ENCODE measurements at places on chromosomes 16 and 17.
A peak's percentile ranks its signal among the peaks of the same experiment; 100 is the strongest.

GRCh38 chr17:40922239-40922638 lies 15.2 kb downstream of the KRT23 start:
- peak; percentile 6 for DNase-seq
- no peaks in the 10 kb centered on the region for H3K36me3 ChIP-seq
- H3K27ac ChIP-seq, result no peak overlapping the region
- H3K4me3 ChIP-seq, result no peak overlapping the region
- H3K27me3 ChIP-seq, result no peaks in the 10 kb centered on the region

GRCh38 chr17:65685110-65685509 lies 123.7 kb upstream of the AXIN2 start:
- H3K27ac ChIP-seq, result no peak overlapping the region
- H3K4me1 ChIP-seq, result no peaks in the 10 kb centered on the region
- H3K36me3 ChIP-seq, result no peaks in the 10 kb centered on the region
- no peak for DNase-seq
- H3K4me3 ChIP-seq, result no peak overlapping the region
- H3K27me3 ChIP-seq, result no peaks in the 10 kb centered on the region

DNA sequence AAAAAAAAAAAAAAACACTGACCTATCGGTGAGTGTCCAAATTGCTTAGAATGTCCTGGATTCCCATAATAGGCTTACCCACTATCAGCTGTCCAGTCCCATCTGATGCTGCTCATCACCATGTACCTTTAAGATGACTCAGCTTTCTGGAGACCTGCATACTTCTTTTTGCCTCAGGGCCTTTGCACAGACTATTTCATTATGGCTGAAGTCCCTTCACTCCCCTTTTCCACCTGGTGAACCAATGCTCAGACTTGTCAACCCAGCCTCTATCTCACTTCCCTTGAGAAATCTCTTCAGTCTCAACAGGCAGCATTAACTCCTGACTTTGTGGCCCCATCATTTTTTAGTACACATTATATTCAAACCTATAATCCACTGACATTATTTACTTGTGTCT lies 29.7 kb upstream of the NUDT7 start:
- no peaks in the 10 kb centered on the region for H3K36me3 ChIP-seq
- no peak for DNase-seq
- H3K27me3 ChIP-seq, result no peaks in the 10 kb centered on the region

DNA sequence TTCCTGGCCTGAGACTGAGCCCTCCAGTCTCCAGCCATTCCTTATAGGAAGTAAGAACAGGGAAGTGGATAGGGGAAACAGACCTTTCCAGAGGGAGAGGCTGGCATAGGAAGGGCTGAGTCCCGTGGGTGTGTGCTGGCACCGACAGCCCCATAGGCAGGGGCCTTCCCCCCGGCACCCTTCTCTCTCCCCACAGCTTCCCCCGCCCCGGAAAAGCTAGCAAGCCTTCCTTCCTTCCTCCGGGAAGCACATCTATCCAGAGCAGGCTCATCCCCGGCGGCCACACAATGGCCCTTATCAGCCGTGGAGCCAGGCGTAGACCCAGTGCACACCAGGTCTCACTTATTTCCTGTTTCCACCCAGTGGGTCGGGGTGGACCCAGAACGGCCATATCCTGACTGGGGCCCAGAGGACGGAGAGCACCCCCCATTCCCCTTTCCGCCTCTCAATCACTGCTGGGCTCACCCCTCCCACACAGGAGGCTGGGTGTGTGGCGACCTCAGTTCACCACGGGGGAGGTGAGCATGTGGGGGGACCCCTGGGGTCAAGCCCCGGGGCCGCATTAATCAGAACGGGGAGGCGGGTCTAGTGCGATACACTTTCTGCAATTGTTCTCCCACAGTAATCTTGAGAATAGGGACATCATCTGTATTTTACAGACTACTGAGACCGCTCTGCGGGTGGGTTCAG lies 950 bp upstream of the MYO1C start:
- no peak overlapping the region for H3K4me3 ChIP-seq
- peaks cover 9% of the 10 kb centered on the region for H3K36me3 ChIP-seq
- H3K27me3 ChIP-seq, result no peaks in the 10 kb centered on the region
- no peak overlapping the region for H3K27ac ChIP-seq

GRCh38 chr17:22512506-22512905 lies 820.2 kb downstream of the KCNJ18 start:
- no peak for DNase-seq
- no peak overlapping the region for H3K4me3 ChIP-seq
- no peaks in the 10 kb centered on the region for H3K27me3 ChIP-seq
- no peaks in the 10 kb centered on the region for H3K36me3 ChIP-seq

DNA sequence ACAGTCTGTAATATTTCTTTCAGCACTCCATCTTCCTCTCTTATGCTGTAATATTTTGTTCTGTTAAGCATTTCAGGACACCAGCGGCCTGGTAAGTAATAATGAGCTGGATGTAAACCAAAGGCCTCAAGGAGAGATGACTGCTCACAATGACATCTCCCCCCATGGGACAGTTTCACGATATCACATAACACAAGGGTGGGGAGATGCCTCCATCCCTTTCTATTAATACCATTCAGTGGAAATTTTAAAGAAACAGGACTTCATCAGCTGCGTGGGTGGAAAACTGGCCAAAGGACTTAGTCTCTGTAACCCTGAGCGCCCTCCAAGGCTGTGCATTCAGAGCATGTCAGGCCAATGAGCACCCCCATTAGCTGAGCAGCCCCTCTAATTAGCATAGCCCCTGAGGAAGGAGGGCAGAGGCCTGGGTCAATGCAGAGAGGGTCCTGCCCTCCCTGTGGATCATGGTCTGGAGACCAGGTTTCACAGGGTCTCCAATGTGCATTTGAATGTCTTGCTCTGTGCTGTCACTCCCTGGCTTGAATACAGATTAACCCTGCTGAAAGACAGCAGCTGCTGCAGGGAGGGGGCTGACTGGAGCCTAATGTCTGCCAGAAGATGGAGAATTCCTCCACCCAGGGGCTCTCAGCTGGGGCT lies 156.4 kb downstream of the HS3ST2 start:
- H3K36me3 ChIP-seq, result no peaks in the 10 kb centered on the region
- no peak overlapping the region for H3K4me3 ChIP-seq
- no peaks in the 10 kb centered on the region for H3K27me3 ChIP-seq
- no peak for DNase-seq
- H3K4me1 ChIP-seq, result no peaks in the 10 kb centered on the region

GRCh38 chr17:40306395-40306794 lies 2.6 kb upstream of the RARA start:
- no peaks in the 10 kb centered on the region for H3K36me3 ChIP-seq
- H3K27ac ChIP-seq, result peak overlapping the region; percentile 41
- no peak for DNase-seq
- H3K4me3 ChIP-seq, result no peak overlapping the region

GRCh38 chr17:32755045-32755805 lies 121.7 kb downstream of the MYO1D start:
- peaks cover 3% of the 10 kb centered on the region for H3K36me3 ChIP-seq
- DNase-seq, result no peak
- no peaks in the 10 kb centered on the region for H3K4me1 ChIP-seq
- H3K27ac ChIP-seq, result no peak overlapping the region

GRCh38 chr16:79348521-79349306 lies 251.8 kb downstream of the MAF start:
- no peak overlapping the region for H3K27ac ChIP-seq
- no peak overlapping the region for H3K4me3 ChIP-seq
- no peaks in the 10 kb centered on the region for H3K4me1 ChIP-seq

GRCh38 chr16:75965504-75966374 lies 239.4 kb upstream of the CPHXL start:
- no peaks in the 10 kb centered on the region for H3K27me3 ChIP-seq
- no peak overlapping the region for H3K27ac ChIP-seq
- no peaks in the 10 kb centered on the region for H3K36me3 ChIP-seq
- no peaks in the 10 kb centered on the region for H3K4me1 ChIP-seq
- no peak overlapping the region for H3K4me3 ChIP-seq

GRCh38 chr16:85984231-85984880 lies 85.4 kb downstream of the IRF8 start:
- H3K4me3 ChIP-seq, result no peak overlapping the region
- H3K27me3 ChIP-seq, result no peaks in the 10 kb centered on the region
- DNase-seq, result no peak
- H3K4me1 ChIP-seq, result no peaks in the 10 kb centered on the region

DNA sequence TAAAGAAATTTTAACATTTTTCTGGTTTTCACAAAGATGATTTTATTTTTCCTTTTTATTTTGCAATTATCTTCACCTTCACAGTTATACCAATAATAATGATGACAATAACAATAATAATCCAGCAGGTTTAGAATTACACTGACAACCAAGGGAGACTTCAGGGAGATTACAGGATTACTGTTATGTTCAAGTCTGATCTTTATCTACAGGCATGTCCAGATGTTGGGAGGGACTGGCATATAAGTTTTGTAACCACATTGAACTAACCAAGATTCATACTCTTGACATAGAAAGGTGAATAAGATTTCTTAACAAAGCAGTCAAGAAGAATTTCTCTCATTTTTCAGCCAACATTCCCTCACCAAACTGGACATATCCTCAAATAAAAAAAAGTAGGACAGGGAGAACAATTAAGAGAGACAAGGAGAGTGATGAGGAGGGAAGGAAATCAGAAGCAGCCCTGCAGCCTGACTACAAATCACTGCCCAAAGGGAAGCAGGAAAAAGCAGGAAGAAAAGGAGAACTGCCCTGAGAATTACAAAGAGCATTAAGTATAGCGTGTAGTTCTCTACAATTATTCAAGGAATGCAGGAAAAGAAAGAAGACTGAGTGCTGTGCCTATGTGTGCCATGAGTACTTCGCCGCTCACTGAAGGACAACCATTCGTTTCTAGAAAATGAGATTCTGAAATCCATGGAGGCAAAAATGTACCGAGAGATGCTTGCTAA lies 155.7 kb upstream of the C17orf78 start:
- no peaks in the 10 kb centered on the region for H3K27me3 ChIP-seq
- H3K4me1 ChIP-seq, result no peaks in the 10 kb centered on the region
- no peak overlapping the region for H3K4me3 ChIP-seq
- H3K27ac ChIP-seq, result no peak overlapping the region
- DNase-seq, result no peak
- no peaks in the 10 kb centered on the region for H3K36me3 ChIP-seq

- no peak overlapping the region for H3K4me3 ChIP-seq
- H3K4me1 ChIP-seq, result peaks cover 59% of the 10 kb centered on the region
- H3K27me3 ChIP-seq, result no peaks in the 10 kb centered on the region
- DNase-seq, result no peak
- H3K27ac ChIP-seq, result peak overlapping the region; percentile 64
Measured at GRCh38 chr17:59783221-59784047, 76.0 kb downstream of the VMP1 start.

DNA sequence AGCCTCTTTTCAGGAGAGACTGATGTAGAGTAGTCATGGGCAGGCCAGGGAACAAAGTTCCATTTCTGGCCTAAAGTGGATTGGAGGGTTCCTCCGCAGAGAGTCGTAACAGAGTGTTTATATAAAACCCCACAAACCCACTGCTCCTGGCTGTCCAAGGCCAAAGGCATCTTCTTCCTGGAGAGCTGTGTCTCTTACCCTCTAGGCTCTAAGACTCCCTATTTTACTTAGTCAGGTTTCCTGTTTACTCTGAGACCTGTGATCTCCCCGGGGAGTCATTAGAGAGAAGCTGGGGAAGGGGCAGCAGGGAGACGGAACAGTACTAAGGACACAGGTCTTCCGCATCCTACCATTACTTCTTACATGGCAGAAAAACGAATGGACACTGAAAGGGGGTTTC lies 69.5 kb downstream of the HIC1 start:
- no peak overlapping the region for H3K4me3 ChIP-seq
- no peaks in the 10 kb centered on the region for H3K36me3 ChIP-seq
- DNase-seq, result no peak

GRCh38 chr17:45848868-45849535 lies 4.3 kb downstream of the SPPL2C start:
- no peak overlapping the region for H3K27ac ChIP-seq
- no peak for DNase-seq
- H3K36me3 ChIP-seq, result no peaks in the 10 kb centered on the region
- H3K27me3 ChIP-seq, result no peaks in the 10 kb centered on the region

DNA sequence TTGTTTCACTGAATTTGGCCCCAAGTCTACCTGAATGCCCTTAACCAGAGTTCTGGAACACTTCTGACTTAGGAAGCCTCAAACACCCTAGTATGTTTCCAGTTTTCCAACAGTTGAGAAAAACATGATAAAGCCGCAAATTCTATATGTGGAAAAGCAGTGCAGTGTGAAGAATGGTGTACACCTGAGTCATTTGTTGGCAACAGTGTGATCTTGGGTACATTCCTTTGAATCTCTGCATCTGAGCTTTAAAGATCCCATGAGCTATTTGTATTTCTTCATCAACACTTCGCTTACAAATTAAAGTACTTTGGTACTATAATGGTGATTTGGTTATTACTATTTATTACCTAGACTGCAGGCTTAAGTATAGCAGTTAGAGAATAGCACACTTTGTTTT lies 93.6 kb upstream of the TBX2 start:
- no peak overlapping the region for H3K4me3 ChIP-seq
- no peaks in the 10 kb centered on the region for H3K36me3 ChIP-seq
- no peak overlapping the region for H3K27ac ChIP-seq
- no peak for DNase-seq
- peaks cover 9% of the 10 kb centered on the region for H3K4me1 ChIP-seq

- no peak for DNase-seq
- H3K36me3 ChIP-seq, result no peaks in the 10 kb centered on the region
- no peak overlapping the region for H3K27ac ChIP-seq
- H3K27me3 ChIP-seq, result no peaks in the 10 kb centered on the region
- H3K4me3 ChIP-seq, result no peak overlapping the region
Measured at GRCh38 chr16:78249832-78250231, 150.4 kb downstream of the WWOX start.

- H3K4me3 ChIP-seq, result no peak overlapping the region
- no peak for DNase-seq
- no peaks in the 10 kb centered on the region for H3K27me3 ChIP-seq
- H3K27ac ChIP-seq, result no peak overlapping the region
Measured at GRCh38 chr17:57881143-57881542, 31.3 kb upstream of the MRPS23 start.

DNA sequence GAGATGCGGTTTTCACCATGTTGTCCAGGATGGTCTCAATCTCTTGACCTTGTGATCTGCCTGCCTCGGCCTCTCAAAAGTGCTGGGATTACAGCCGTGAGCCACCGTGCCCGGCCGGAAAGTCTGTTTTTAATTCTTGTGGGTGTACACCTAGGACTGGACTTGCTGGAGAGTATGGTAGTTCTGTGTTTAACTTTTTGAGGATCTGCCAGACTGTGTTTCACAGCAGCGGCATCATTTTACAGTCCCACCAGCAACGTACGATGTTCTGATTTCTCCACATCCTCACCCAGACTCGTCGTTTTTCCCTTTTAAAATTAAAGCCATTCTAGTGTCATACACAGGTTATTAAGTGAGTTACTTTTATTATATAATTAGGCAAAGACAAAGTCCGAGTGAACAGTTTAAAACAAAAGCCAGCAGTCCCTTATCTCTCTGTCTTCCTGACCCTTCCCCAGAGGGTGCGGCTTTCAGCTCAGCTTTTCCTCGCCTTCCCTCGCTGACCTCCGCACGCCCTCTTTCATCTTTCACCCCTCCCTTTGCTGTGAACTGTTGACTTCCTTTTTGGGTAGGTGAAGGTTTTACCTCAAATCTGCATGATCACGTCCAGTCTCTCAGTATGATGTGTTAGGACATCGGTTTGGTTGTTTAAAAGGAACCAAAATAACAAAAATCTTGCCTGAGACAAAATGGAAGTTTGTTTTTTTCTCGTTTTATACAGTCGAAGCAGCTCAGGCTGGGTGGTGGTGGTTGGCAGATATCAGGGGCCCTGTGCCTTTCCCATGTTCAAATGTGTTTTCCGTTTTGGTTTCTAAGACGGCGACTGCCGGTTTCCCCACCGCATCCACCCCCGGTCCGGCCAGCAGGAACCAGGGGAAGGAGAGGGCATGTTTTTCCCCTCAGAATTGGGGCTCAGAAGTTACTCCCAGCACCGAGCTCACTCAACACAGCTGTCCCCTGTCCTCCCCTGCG lies 18.0 kb downstream of the FAM234A start:
- no peak for DNase-seq
- no peak overlapping the region for H3K4me3 ChIP-seq
- H3K27me3 ChIP-seq, result no peaks in the 10 kb centered on the region
- H3K27ac ChIP-seq, result no peak overlapping the region

Measured in thyroid gland (tissue), 4 donors.